Activated CD8-positive, alpha-beta memory T cell treated with anti-CD3 and anti-CD28 coated beads for 4 hours (primary cell): ENCODE measurements at places on chromosomes 4 and X.

DNA sequence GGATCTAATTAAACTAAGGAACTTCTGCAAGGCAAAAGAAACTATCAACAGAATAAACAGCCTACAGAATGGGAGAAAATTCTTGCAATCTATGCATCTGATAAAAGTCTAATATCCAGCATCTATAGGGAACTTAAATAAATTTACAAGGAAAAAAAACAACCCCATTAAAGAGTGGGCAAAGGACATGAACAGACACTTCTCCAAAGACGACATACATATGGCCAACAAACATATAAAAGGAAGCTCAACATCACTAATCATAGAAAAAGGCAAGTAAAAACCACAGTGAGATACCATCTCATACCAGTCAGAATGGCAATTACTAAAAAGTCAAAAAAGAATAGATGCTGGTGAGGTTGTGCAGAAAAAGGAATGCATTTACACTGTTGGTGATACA lies 134.8 kb upstream of the PAQR3 start:
- DNase-seq: no peak

DNA sequence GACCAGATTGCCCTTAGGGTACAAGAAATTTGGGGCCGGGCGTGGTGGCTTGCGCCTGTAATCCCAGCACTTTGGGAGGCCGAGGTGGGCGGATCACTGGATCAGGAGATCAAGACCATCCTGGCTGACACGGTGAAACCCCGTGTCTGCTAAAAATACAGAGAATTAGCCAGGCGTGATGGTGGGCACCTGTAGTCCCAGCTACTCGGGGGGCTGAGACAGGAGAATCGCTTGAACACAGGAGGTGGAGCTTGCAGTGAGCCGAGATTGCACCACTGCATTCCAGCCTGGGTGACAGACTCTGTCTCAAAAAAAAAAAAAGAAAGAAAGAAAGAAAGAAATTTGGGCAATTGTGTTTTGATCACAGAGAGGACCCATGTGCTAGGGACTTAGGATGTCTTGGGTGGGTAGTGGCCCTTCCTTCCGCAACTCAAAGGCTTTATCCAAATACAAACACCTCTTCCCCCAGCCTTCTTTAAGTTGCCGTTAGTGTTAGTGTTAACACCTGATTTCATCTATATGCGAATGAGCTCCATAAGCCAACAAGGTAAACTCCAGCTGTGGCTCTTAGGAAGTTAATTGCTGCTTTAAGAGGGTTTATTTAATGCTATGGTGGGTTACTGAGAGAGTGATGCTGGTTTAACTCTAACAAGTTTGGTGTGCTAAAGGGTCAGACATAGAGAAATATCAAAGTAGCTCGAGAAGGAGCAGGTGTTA lies 8.6 kb upstream of the CCDC110 start:
- DNase-seq: no peak

- DNase-seq: no peak
These were observed 702 bp downstream of the TSPAN5 start for GRCh38 chr4:98657531-98658286.

GRCh38 chr4:108466936-108467902 lies 153.2 kb upstream of the RPL34 start:
- no peak for DNase-seq
